Putamen (tissue), 1 donor: ENCODE measurements at places on chromosomes 13 and 19.

DNA sequence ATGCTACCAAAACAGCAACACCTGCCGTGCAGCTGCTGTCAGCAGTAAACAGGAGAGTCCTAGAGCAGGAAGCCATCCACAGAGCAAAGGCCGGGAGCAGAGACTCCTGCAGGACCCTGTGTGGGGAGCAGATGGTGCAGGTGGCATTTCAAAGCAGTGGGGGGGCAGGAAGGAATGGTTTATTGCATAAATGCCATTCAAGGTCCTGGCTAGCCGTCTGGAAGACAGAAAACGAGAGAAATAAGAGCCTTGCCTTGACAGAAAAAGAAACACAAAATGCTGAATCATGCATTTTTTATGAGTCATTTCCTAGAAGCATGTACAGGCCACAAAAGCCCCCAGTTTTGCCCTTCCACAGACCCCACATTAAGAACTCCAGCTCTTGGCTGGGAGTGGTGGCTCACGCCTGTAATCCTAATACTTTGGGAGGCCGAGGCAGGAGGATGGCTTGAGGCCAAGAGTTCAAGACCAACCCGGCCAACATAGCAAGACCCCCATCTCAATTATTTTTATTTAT, 5.4 kb downstream of the RSPH6A start:
- DNase-seq = no peak

- no peak for DNase-seq
Observed at GRCh38 chr19:31066385-31066784, 282.9 kb downstream of the TSHZ3 start.

DNA sequence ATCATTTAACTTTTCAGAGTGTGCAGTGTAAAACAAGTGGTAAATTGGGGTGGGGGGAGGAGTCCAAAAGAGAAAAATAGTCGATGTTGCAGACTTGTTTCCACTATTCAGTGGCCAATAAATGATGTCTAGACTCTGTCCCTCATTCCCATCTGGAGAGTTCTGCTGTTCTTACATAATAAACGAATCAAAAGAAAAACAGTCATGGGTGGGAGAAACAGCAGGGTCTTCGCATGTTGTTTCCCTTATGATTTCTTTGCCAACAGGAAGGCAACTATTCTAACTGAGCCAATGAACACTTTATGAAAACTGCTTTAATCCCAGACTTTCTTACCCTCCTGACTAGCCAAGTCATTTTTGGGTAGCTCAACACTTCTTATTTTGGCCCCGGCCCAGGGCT, 615.5 kb downstream of the FGF9 start:
- no peak for DNase-seq

DNA sequence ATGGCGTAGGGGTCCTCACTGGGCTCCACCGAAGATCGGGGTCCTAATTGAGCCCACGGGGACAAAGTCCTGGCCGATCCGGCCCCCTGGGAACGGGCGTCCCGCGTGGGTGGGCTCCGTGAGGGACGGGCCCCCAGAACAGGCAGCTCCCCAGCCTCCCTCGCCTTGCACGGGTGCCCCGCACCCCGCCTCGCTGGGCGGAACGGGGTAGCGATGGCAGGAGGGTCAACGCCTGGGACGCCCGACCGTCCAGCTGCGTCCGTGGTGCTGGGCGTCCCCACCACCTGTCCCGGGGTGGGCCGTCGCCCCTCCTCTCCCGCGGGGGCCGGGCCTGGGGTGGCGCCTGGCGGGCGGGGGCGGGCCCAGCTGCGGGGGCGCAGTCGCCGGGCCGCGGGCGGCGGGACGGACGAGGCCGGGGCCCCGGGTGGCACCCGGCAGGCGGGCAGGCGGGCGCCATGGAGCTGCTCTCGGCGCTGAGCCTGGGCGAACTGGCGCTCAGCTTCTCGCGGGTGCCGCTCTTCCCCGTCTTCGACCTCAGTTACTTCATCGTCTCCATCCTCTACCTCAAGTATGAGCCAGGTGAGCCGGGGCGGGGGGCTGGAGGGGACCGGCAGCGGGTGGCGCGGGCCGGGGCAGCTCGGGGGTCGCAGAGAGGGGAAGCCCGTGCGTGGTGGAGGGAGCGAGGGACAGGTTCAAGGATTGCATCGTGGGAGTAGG, at the start of gene TMEM38A:
Gene TMEM38A, plus strand, starts transcription at position 377 of the 717 bp plus-strand sequence. Its CDS starts 79 bp downstream, at position 456.
- DNase-seq = no peak

DNA sequence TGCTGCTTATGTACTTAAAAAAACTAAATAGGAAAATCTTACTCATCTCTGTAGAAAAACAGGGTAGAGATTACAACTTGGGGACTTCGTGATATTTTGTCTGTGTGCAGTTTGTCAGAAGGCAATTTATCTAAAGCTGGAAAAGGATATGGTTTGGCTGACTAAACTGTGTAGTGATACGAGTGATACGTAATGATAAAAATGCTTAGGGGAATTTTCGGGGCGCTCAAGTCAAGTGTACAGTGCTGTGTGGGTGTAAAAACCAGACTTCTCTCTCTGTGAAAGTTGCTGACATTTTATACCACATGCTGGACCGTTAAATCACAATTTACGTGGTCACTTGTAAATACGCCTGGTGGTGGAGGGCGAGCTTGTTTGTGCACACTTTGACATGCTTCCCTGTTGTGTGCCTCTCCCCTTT, 221.7 kb downstream of the KCNRG start:
- DNase-seq = no peak

DNA sequence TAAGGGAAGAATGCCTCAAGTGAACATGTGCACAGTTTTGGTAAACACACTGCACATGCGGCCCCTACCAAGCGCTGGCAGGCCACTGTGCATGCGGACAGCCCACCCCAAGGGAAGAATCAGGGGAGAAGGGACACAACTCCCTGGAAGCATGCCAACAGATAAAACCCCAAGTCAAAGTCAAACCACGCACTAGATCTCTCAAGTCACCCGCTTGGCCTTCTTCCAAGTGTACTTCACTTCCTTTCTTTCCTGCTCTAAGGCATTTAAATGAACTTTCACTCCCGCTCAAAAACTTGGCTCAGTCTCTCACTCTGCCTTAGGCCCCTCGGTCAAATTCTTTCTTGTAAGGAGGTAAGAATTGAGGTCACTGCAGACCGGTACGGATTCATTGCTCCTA, 4.6 kb upstream of the RFXAP start:
- peak; percentile 5 for DNase-seq

DNA sequence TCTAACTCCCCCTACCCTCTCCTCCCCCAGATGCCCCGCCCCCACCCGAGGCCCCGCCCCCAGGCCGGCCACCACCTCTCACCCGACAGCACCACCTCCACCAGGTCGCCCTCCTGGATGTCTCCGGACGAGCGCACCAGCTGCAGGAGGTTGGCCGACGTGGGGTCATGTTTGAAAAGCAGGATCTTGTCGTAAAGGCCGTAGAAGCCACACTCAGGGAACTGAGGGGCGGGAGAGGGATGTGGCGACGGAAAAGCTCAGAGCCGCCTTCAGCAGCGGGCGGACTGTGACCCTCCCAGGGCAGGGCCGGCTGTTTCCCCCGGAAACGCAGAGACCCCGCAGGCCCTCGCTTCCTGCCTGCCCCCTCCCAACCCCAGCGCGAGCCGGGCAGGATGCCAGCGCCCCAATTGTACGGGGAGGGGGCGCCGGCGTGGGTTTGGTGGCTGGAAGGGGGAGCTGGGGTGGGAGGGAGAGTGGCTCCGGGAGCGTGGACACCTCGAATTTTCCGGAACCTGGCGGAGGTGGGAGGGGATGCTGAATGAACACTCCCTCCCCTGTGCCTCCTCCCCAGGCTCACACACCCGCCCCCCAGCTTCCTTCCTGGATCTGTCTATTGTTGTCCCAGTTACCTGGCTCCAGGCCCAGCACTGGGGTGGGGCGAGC, 3.0 kb downstream of the PRKD2 start:
- peak; percentile 65 for DNase-seq

GRCh38 chr19:16064209-16064889, 11.9 kb upstream of the TPM4 start:
- DNase-seq = no peak

GRCh38 chr13:105908586-105908985, 626.9 kb downstream of the EFNB2 start:
- DNase-seq = no peak

- no peak for DNase-seq
Observed at GRCh38 chr19:31372246-31372781, 23.1 kb upstream of the TSHZ3 start.

DNA sequence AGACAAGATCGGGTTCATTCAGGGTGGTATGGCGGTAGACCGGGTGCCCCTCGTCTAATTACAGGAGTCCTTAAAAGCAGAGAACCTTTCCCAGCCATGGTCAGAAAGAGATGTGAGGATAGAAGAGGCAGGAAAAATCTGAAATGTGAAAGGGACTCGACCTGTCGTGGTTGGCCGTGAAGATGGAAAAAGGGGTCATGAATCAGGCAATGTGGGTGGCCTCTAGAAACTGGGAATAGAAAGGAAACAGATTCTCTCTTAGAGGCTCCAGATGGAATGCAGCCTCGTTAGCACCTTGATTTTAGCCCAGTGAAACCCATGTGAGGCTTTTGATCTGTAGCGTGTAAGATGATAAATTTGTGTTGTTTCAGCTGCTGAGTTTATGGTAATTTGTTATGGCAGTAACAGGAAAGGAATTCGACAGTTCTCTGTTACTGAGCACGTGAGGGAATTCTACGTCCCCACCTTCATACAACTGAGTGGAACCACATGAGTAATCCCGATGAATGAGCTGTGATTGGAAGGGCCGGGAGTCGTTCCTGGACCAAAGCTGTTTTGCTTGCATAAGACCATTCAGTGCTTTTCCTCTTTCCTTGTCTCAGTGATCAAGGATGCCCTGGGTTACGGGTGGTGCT, 11.0 kb upstream of the CA11 start:
- DNase-seq = no peak

DNA sequence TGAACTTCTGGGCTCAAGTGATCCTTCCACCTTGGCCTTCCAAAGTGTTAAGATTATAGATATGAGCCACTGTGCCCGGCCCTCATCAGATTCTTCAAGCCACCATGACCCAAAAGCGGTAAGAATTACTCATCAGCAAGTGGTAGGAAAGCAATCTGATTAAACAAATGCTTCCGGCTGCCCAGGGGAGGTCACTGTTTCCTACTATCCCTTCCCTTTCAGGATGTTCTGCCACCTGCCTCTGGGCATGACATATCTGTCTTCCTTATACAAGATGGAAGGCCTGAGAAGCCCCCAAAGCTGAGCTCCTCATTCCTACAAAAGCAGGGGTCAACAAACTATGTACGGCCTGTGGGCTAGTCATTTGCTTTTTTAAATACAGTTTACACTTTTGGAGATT, 7.0 kb downstream of the ABHD8 start:
- no peak for DNase-seq

- DNase-seq = no peak
Observed at GRCh38 chr19:53903055-53903680, 5.9 kb upstream of the CACNG7 start.

DNA sequence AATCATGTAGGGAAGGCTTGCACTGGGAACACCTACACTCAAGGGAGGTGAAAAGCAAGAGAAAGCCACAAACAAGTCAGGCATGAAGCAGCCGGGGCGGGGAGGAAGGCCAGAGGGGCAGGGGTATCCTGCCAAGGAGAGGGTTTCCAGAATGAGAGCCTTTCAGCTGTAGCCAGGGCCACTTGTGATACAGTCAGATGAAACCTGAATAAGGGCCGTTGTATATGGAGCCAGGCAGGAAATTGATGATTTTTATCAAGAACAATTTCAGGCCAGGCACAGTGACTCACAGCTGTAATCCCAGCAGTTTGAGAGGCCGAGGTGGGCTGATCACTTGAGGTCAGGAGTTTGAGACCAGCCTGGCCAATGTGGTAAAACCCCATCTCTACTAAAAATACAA, 4.4 kb downstream of the TRPM4 start:
- DNase-seq = no peak

DNA sequence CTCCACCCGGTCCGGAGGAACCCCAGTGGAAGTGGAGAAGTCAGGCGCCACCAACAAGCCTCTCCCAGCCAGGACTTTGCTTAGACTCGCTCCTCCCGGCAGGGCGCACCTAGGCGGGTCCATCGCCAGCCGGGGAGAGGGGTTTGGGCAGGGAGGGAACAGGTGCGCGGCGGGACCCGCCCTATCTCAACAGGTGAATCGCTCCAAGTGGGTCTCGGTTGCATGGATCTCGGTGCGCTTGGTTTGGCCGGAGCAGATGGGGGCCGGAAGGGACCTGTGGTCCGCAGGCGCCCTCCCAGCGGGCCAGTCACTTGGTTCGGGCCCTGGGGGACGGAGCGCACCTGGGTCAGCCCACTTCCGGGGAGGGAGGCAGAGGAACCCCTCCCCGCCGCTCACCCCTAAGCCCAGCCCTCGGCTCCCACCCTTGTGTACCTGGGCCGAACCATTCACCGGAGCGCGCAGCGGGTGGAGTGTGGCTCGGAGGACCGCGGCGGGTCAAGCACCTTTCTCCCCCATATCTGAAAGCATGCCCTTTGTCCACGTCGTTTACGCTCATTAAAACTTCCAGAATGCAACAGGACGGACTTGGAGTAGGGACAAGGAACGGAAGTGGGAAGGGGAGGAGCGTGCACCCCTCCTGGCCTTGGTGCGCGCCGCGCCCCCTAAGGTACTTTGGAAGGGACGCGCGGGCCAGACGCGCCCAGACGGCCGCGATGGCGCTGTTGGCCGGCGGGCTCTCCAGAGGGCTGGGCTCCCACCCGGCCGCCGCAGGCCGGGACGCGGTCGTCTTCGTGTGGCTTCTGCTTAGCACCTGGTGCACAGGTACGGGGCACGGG, at the start of gene LSR:
Gene LSR, plus strand, starts transcription at position 693 of the 836 bp plus-strand sequence. Its CDS starts 21 bp downstream, at position 714.
- no peak for DNase-seq

DNA sequence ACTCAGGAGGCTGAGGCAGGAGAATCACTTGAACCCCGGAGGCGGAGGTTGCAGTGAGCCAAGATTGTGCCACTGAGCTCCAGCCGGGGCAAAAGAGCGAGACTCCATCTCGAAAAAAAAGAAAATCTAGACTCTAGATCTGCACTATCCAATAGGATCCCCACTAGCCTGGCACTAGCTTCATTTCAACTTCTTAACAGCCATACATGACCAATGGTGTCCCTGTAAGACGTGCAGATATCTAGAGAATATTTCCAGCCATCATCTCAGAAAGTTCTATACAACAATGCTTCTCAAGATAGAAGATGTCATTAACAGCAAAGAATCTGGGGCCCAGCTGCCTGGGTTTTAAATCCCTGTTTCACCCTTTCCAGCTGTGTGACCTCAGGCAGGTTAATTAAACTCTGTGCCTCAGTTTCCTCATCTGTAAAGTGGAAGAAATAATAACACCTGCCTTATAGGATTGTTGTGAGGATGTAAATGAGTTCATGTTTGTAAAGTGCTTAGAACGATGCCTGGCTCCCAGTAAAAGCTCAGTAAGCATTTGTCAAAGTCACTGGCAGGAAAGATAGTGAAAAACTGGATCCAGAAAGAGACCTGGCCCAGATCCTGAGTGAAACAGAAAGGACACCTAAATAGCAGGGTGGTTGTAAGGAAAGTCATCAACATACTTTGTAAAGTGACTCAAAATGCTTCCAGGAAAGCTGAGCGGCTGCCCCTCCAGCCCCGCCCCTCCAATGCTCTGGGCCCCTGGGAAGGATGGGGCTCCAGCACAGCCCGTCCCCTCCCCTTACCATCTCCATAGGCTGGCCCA, 13.5 kb downstream of the WIZ start:
- no peak for DNase-seq
